Stimulated activated CD4-positive, alpha-beta T cell treated with anti-CD3 and anti-CD28 coated beads, TNF-alpha, amount 100 ng/mL, for 1 hour (primary cell): ENCODE measurements at places on chromosomes 1 and 21.

- DNase-seq: no peak
Observed at GRCh38 chr1:165069829-165070228, 286.7 kb downstream of the LMX1A start.

- DNase-seq: no peak
Observed at GRCh38 chr1:35666216-35666615, 24.9 kb upstream of the PSMB2 start.

DNA sequence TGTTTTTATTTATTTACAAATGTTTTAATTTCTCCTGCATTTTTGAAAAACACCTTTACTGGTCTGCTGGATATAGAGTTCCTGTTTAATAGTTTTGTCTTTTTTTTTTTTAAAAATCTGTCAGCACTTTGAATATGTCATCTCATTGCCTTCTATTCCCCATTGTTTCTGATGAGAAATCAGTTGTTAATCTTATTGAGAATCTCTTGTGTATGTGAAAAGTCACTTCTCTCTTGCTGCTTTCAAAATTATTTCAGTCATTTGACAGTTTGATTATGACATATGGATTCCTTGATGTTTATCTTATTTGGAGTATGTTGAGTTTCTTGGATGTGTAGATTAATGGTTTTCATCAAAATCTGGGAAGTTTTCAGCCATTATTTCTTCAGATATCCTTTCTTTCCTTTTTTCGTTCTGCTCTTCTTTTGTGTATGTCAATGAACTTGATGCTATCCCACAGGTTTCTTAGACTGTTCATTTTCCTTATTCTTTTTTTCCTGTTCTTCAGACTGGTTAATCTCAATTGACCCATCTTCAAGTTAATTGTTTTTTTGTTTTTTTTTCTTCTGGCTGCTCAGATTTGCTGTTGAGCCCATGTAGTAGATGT, 51.2 kb upstream of the CCDC190 start:
- DNase-seq: no peak

- DNase-seq: no peak
Observed at GRCh38 chr1:53800621-53801020, 37.5 kb downstream of the NDC1 start.

- no peak for DNase-seq
Observed at GRCh38 chr1:53134042-53134485, 8.4 kb downstream of the SLC1A7 start.

- DNase-seq: no peak
Observed at GRCh38 chr1:81699234-81699633, 101.5 kb upstream of the ADGRL2 start.

- DNase-seq: no peak
Observed at GRCh38 chr1:173395762-173396161, 81.4 kb upstream of the PRDX6 start.

DNA sequence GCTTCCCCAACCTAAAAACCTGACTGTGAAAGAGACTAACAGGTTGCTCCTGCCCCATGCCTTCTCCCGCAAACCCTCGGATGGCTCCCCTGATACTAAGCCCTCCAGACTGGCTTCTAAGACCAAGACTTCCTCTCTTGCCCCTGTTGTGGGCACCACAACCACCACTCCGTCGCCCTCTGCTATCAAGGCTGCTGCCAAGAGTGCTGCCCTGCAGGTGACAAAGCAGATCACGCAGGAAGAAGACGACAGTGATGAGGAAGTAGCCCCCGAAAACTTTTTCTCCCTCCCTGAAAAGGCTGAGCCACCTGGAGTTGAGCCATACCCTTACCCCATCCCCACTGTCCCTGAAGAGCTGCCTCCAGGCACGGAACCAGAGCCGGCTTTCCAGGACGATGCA, 19.3 kb downstream of the PRCC start:
- DNase-seq: no peak

DNA sequence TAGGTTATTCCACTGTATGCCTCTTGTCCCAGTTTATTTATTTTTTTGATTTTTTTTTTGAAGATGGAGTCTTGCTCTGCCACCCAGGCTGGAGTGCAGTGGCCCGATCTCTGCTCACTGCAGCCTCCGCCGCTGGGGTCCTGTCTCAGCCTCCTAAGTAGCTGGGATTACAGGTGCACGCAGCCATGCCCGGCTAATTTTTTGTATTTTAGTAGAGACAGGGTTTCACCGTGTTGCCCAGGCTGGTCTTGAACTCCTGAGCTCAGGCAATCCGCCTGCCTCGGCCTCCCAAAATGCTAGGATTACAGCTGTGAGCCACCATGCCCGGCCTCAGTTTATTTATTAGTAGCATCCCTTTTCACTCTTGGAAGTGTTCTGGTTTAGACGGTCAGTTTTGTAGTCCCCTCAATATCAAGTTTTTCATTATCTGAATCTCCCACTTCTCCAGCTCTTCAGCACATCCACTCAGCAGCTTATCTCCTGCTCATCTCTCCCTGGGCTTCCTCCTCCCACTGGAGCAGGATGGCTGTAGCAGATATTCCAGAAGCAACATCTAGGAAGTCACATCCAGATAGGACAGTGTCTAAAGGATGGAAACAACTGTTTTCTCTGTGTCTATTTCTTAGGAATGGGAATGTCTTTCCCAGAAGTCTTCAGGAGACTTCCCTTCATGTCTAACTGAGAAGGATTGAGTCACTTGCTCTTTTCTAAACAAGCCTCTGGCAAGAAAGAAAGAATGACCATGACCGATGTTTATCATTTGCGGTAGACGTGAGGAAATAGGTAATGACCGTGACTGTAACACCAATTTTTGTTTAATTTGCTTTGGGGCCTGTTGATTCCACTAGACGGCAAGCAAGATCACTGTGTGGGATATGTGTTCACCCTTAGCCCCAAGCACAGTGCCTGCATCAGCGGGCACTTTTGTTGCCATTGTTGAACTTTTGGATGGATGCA, 14.4 kb downstream of the CCDC190 start:
- no peak for DNase-seq
